ENCODE measurements at places on chromosomes 7 and 10. TPM values are rescaled to one million over a fixed set of nuclear protein-coding genes. Genes with fewer than 3 reads are reported as not detected.

DNA sequence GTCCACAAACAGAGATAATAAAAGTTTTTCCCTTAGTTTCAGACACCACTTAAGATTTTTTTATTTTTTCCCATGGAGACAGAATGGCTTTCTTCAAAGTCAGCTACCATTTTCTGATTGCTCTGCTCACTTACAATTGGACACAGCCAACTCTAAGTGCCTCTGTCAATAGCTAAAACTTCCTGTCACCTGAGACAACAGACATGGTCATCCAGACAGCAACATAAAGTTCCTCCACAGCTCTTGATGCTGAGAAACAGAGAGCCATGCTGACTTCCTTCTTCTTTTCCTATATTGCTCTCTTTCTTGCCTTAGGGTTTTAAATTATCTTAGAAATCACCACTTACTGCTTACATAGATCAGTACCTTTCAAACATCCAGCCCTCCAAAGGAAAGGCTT lies 12.0 kb downstream of the ZNF800 start:
- DNase-seq: no peak

DNA sequence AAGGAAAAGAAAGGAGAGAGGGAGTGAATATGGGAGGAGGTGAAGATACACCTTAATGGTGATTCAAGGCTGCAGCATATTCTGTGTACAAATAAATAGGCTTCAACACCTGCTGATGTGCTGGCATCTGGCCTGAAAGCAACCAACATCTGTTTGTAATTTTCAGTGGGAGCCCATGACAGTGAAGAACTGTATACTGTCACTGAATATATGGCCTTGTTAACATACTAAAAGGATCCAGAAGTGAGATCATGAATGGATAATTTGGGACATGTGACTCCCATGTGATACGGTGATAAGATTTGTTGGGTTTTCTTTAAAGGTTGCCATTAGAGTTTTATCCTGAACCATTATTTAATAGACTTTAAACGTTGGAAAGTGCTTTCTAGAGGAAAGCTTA lies 459.3 kb downstream of the CNTNAP2 start:
- DNase-seq: no peak

GRCh38 chr10:75531571-75532031 lies 100.2 kb downstream of the LRMDA start:
- no peak for DNase-seq

Gene STEAP1B
- polyA plus RNA-seq: 1.6 TPM

DNA sequence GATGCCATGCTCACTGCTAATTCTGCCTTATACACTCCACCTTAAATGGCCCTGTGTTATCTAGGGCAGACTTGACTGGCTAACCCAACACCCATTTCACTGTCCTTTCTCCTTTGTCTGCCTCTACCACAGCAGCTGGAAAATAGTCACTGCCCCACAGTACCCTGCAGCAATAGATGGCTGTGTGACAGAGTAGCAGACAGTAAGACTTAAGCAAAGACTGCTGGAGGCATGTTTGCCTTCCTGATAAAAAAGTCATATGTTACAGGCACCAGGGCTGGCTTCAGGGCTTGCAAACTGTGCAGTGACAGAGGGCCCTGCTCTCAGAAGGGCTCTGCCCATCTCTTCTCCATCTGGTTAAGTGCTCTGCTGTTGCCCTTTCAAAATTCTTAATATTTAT lies 332.6 kb upstream of the GHITM start:
- no peak for DNase-seq

GRCh38 chr10:24247841-24248240 lies 38.9 kb downstream of the KIAA1217 start:
- DNase-seq: no peak
